ENCODE measurements at places on chromosomes 2 and 18.
A peak's percentile ranks its signal among the peaks of the same experiment; 100 is the strongest.

GRCh38 chr18:40642692-40643229 is 1312.3 kb upstream of the PIK3C3 start:
- DNase-seq = no peak

DNA sequence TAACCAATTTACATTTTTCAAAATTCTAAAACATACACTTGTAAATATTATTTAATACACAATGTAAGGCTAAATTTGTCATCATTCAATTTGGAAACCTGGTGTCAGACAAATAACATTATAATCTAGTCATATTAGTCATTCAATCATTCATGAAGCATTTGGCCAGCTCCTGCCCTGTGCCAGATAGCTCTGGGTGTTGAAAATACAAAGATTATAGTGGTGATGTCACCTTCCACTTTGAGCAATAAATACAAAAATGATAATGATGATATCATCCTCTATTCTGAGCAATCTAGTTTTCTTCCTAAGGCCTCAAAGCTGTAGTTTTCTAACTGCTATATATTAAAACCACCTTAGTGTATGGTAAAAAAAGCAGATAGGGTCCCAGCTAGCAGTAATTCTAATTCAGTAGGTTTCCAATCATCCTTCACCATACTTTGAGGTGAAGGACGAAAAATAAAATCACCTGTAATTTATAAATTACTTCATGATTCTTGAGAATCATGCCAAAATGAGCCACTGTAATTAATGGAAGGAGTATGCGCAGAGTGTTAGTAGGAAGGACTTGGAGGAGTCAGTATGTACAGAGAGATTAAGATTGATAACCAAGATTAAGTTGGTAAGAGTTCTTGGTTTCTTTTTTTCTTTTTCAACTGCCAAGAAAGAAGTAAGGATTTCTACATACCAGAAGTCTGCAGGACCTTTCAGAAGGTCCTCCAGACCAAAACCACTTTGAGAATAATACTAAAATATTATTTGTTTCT is 23.2 kb downstream of the MEMO1 start:
- peak; percentile 52 for DNase-seq

GRCh38 chr18:45024357-45025088 is 343.8 kb downstream of the SETBP1 start:
- DNase-seq = no peak

- no peak for DNase-seq
These were observed 775 bp downstream of the RNF125 start for GRCh38 chr18:32019251-32019948.

- DNase-seq = no peak
These were observed 250.1 kb downstream of the NDUFA10 start for GRCh38 chr2:239774933-239775622.

- no peak for DNase-seq
These were observed 19.3 kb downstream of the GALM start for GRCh38 chr2:38685116-38685735.

DNA sequence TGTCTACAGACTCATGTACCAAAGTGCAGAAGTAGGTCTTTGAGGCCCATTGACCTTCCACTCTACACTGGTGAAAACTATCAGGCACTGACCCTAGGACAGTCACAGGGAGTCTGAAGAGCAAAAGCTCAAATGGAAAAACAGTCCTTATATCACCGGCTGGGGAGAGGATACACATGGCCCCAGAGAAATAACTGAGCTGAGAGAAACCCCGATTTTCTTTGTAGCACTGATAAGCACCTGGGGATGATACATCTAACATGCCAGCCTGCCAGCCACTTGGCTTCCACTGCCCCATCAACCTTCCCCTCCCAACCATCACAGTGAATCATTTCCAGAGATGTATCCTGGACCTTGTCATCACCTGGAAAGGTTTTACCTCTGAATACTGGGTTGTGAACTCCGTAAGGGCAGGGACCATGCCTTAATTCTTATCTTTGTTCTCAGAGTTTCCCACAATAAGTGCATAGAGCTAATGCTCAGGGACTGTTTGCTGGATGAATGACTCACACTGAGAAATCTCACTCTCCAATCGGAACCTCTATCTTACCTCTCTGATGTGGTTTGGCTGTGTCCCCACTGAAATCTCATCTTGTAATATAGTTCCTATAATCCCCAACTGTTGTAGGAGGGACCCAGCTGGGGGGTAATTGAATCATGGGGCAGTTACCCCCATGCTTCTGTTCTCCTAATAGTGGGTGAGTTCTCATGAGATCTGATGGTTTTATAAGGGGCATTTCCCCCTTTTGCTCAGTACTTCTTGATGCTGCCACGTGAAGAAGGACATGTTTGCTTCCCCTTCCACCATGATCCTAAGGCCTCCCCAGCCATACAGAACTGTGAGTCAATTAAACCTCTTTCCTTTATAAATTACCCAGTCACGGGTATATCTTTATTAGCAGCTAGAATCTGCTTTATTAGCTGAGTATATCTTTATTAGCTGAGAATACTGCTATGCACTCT is 37.1 kb downstream of the EVA1A start:
- no peak for DNase-seq

GRCh38 chr2:85959826-85960225 is 71.0 kb upstream of the ST3GAL5 start:
- no peak for DNase-seq

DNA sequence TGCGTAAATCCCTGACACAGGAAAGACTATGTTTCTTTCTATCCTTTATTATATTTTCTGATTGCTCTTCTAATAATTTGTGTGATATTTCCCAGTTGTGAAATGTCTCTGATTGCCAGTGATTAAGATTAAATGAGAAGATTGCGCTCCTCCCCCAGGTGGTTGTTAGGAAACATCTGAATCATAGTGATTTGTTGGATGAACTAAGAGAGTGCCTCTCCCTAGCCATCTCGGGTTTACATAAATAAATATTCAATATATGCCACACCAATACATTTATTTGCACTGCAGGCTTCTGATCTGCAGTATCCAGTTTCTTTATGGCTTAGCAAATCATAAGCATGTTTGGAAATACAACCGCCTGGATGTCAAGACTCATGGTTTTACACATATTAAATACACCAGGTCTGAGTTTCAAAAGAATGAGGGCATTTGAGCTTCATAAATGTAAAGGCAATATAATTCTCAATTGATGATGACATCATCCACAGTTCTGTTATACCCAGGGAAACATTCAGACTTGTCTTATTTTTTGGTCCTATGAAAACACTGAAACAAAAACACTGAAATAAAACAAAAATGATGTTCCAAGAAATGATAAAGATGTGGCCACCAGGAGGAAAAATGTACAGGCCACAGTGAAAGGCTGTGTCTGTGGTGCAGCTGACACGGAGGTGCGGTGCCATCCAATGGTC is 826.7 kb upstream of the ACVR2A start:
- peak; percentile 82 for DNase-seq

- peak; percentile 29 for DNase-seq
These were observed 162.0 kb upstream of the HAAO start for GRCh38 chr2:42954227-42954962.

GRCh38 chr2:202161151-202161835 is 77.1 kb downstream of the SUMO1 start:
- DNase-seq = no peak

- DNase-seq = no peak
These were observed 50.1 kb downstream of the GALR1 start for GRCh38 chr18:77299706-77300105.
